ENCODE measurements at places on chromosomes 4 and X.

DNA sequence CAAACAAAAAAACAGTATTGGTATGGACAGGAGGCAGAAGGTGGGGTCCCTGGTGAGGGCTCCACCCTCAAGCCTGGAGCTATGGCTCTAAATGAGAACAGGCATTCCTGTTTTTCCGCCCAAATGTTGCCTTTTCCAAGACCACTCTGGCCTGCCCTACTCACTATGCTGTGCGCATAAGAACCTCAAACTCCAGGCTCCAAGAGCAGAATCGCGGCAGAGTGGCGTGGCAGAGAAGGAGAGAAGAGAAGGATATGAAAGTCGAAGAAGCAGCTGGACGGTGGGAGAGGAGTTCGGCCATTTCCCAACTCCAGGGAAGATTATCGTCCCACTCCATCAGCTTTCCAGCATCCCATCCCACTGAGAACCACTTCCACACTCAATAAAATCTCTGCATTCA is 207.8 kb downstream of the FAT4 start:
- no peak for DNase-seq

GRCh38 chr4:184475096-184475461 is 729 bp upstream of the IRF2 start:
- no peak for DNase-seq

- no peak for DNase-seq
Observed at GRCh38 chrX:39011454-39012221, 210.4 kb downstream of the MID1IP1 start.

GRCh38 chr4:147480502-147480890 is 401 bp upstream of the EDNRA start:
- DNase-seq = no peak

DNA sequence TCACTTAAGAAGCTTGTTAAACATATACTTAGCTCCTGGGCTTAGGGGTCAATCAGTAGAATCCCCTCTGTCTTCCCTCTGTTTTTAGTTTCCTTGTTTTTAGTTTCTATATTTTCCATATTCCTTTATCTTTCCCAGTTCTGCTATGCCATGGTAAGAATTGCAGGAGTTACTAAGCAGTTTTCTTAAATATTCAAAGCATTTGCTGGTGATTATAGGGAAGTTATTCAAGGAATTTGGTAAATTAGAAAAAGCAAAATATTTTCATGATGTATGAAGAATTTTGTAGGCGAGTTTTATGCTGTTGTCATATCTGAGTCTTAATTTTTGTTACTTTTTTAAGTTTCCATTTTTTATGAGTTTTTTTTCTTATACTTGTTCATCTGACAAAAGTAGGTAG is 91.6 kb upstream of the NUDT6 start:
- no peak for DNase-seq

DNA sequence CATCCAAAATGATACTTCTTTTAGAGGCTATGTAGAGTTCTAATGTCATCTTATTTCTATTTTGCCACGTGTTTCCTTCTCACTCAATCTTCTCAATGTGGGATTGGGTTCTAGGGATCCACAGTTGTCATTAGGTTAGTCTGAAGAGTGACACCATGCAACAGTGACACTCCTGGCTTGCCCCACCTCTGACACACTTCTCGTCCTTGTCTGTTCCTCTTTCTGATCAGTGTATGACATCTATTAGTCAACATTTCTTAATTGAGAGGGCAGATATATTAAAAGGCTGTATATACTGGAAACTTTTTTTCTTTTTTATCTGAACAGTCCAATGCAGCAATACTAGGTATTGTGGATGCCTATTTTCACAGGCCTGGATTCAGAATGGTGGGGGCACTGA is 67.6 kb upstream of the GYPA start:
- DNase-seq = no peak

DNA sequence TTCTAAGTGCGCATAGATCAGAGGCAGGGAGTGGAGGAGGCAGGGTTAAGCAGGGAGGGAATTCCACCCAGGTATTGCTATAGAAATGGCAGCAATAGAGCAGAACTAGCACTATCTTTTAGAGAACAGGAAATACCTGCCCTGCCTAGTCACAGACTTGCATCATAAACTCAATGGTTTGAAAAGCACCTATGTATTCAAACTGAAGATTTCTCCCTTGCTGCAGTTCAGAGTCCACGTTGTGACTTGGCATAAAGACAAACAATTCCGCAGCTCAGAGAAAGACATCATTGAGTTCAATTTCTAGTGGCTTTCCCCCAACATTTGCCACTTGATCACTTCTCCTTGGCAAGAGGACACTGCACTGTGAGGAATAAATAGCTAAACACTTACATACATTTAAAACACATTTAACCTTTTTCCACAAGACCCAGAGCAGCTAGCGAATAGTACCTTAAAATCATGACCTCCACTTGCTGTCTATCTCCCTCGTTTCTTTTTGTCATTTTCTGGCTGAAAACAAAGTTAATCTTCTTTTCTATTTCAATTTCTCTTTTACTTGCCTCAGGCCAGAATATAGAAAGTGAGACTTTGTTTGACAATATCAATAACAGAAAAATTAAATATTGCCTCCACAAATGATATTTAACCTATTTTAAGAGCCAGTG is 42.4 kb downstream of the SLC7A11 start:
- peak; percentile 20 for DNase-seq

DNA sequence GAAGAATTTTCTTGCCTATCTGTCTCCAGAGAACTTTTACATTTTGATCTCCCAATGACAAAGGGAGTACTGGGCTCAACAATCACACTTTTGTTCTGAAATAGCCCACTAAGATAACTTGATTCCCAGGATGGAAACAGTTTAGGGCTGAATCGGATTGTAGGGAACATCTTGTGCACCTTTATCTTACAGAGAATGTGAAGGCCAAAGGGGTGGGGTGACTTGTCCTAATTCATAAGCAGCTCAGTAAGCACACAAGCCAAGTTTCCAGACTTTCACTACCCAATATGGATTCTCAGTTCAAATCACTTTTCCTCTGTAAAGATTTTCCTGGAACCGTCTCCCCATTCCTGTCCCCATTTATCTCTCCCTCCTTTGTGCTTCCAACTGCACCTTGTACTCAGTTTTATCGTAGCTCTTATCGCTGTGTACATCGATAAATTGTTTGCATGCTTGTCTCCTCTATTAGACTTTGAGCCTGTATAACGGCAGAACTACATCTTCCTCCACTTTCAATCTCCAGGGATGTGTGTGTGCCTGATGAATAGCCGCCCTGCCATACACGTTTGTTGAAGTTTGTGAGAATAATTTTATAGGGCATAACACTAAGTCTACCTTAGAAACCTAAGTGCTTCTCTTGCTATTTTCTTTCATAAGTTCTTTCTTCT is 77.4 kb downstream of the MBNL3 start:
- DNase-seq = no peak

DNA sequence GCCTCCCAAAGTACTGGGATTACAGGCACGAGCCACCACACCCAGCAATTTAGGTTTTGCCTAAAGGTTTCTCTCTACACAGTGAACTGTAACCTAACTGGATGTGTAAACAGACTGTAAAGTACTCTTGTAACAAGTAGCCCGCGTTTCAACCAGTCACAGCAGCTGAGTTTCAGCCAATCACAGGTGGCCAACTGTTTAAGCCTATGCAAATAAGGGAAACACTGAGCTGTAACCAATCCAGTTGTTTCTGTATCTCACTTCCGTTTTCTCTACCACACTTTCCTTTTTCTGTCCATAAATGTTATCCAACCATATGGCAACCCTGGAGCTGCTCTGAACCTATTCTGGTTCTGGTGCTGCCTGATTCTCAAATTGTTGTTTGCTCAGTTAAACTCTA is 59.9 kb downstream of the DIPK2B start:
- DNase-seq = no peak

GRCh38 chr4:78732332-78733104 is 43.6 kb upstream of the BMP2K start:
- no peak for DNase-seq

DNA sequence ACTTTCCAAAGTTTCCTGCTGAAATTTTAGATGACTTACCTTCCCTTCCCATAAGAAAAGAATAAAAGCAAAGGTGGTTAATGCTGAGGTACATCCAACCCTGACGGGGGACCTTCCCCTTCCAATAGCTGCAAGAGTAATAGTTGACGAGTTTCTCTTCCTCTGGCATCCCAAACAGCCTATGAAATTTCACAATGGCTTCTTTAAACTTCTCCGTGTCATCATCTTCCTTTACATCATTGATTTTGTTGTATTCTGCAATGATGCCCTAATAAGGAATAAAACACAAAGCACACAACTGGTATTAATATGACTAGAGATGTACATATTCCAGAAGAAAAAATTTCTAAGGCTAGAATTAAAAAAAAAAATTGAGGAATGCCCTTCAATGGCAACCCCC is 76.6 kb downstream of the TBC1D9 start:
- DNase-seq = no peak
